ENCODE measurements at places on chromosomes 3 and 15.

DNA sequence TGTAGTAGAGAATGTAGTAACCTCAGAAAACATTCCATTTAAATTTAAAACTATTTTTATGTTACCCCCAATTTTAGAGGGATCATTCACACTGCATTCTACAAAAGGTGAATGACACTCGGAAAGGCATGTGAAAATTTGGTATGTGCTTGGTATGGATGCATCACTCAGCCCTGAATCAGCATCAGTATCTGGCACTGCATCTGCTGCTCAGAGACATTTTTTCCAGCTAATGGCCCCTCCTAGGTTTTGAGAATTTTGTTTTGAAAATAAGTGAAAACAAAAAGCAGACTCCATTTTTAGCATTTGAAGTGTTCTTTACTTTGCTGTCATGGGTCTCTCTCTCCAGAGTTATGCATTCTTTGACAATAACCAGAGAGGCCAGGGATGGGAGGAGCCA is 15.6 kb upstream of the WWTR1 start:
- DNase-seq, result no peak

GRCh38 chr3:69044608-69045007 is 7.5 kb downstream of the TMF1 start:
- DNase-seq, result no peak

GRCh38 chr15:30953731-30954378 is 37.6 kb downstream of the MTMR10 start:
- DNase-seq, result peak; percentile 41

- DNase-seq, result no peak
These were observed 35.0 kb upstream of the HES1 start for GRCh38 chr3:194100856-194101390.

- DNase-seq, result no peak
These were observed 4.4 kb upstream of the FURIN start for GRCh38 chr15:90863987-90864386.

GRCh38 chr15:98843844-98844243 is 163.7 kb downstream of the PGPEP1L start:
- DNase-seq, result no peak

DNA sequence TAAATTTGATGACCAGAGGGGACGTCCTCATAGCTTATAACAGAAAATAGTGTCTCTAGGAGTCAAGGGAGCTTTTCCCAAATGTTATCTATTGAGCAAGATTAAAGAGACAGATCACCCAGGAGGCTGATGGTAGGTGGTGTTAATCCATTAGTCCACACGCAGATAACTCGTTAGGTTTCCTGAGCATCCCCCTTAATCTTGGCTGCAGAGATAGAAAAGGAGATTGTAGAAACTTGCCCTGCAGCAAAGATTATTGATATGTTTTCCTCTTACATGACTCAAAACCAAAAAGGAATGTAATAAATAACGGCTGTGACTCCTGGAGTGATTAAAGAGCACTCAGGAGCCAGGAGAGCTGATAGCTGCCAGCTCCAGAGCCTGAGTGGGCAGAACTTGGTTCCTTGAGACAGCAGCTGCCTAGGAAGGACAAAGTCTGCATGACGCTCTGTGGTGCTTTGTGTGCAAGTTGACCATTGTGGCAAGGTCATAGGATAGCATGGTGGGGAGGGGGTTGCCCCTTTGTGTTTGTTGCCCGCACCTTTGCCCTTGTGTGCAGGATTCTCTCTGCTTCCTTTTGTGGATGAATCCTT is 234.8 kb downstream of the PTPRG start:
- DNase-seq, result no peak

DNA sequence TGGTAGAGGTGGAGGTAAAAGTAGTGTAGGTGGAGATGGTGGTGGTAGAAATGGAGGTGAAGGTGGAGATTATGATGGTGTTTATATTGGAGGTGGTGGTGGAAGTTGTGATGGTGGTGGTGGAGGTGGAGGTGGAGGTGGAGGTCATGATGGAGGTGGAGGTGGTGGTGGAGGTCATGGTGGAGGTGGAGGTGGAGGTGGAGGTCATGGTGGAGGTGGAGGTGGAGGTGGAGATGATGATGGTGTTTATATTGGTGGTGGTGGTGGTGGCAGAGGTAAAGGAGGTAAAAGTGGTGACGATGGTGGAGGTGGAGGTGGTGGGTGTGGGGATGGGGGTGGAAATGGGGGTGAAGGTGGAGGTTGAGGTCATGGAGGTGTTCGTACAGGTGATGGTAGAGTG is 107.8 kb downstream of the ASB7 start:
- no peak for DNase-seq

DNA sequence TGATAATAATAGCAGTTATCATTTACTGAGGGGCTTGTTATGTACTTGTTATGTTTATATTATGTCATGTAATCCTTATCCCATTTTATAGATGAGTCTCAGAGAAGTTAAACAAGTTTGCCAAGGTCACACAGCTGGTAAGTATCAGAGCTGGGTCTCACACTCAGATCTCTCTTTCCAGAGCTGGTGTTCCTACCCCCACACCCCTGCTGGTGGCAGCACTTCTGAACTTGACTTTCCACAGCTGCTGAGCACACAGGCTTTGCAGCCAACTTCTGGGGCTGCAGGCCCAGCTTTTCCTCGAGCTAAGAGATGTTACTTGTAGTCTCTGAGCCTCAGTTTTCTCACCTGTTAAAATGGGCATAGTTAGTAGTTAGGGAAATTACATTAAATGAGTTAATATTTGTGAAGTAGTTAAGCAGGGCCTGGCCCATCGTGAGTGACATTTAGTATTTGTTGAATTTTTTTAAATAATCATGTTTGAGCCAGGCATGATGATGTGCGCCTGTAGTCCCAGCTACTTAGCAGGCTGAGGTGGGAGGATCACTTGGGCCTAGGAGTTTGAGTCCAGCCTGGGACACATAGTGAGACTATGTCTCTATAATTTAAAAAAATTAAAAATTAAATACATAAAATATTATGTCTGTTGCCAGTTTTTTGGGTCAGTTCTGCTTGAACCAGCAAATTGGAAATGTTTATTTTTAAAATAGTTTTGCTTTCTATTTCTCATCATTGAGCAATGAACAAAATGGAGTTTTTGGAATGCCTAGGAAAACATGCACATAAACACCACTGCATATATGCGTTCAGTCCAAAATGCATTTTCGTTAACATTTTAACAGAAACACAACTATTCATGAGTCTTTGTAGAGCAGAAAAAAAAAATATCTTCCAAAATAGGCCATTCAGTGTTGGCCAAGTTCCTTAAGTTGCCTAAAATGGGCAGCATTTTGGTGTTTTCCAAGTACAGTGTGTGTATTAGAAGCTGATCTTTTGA is 87.3 kb downstream of the SMAD6 start:
- DNase-seq, result no peak

GRCh38 chr3:183837894-183838293 is 12.5 kb upstream of the MAP6D1 start:
- no peak for DNase-seq

DNA sequence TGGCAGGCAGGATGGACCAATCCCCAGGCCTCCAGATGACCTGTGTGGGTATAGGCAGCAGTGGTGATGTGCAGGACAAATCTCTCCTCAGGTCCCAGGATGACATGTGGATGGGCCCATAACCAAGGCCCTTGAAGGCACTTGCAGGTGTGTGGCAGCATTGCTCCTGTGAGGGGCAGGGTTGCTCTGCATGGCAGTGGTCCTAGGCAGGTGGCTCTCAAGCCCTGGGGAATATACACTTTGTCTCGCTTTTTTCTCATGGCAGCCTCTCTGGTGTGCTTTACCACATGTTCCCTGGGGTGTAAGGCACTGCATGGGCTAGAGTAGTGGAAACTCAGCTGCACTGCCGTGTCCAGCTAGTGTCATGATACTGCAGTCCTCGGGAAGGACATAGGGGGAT is 503.6 kb downstream of the UNC13C start:
- no peak for DNase-seq

DNA sequence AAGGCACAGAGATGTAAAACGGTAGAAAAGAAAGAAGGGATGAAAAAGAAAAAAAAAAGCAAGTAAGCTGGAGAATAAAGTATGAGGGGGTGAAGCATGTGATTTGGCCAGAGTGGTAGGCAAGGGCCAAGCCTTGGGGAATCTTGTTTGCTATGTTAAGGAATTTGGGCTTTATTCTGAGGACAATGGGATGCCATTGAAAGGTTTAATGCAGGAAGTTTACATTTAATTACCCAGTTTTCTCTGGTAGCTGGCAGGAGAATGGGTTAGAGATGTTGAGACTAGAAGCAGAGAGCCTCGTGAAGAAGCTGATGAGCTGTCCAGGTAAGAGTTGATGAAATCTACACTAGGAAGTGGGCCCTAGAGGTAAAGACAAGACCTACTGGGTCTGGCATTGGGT is 455.9 kb downstream of the PDCD6IP start:
- DNase-seq, result no peak
